ENCODE measurements at places on chromosomes 6 and 20.

GRCh38 chr20:45291526-45291925 is 15.1 kb upstream of the RBPJL start:
- no peak for DNase-seq

- DNase-seq = peak; percentile 9
These were observed 85.2 kb upstream of the PHACTR3 start for GRCh38 chr20:59518881-59519706.

DNA sequence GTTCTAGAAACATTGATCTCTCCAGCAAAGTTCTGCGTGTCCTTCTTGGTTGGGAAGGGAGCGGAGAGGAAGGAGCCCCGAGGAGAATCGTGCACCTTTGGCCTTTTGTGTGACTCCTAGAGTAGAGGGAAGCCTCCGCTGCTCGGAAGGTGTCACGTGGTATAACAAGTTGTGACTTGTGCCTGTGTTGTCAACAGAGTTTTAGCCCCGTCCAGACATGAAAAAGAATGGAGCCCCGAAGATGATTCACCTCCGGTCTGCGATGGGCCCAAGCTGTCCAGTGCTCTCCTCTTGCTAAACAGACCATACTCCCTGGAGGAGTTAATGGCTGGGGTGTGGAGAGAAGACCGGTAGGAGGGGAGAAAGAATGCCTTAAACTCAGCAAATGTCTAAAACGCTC is 7.0 kb downstream of the EYA2 start:
- DNase-seq = no peak

DNA sequence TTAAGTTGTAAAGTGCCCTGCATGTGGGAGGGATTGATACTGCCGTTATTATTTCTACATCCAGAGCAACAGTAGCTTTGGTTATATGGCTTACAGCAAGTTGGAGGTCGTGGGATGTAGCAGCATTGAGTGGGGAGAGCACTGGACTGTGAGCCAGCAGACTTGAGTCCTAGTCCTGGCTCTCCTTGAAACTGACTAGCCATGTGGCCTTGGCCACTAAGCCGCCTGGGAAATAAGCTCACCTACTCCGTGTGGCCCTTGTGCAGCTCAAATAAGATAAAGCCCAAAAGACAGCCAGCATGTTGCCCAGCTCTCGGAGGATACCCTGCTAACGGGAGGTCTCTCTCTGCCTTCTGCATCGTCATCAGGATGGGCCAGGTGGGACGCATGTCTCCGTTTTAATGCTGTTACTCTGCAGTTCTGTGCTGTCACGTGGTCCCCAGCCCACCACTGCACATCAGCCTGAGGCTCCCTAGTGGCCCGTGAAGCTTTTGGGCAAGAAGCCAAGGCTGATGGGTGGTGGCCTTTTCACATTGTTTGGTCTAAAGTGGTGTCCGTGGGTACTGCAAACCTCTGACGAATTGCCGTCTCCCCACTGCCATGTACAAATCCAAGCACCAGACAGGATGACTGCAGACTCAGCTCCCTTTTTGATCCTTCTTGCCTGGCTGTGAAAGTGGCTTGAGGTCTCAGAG is 7.9 kb downstream of the EPB41L1 start:
- DNase-seq = no peak

DNA sequence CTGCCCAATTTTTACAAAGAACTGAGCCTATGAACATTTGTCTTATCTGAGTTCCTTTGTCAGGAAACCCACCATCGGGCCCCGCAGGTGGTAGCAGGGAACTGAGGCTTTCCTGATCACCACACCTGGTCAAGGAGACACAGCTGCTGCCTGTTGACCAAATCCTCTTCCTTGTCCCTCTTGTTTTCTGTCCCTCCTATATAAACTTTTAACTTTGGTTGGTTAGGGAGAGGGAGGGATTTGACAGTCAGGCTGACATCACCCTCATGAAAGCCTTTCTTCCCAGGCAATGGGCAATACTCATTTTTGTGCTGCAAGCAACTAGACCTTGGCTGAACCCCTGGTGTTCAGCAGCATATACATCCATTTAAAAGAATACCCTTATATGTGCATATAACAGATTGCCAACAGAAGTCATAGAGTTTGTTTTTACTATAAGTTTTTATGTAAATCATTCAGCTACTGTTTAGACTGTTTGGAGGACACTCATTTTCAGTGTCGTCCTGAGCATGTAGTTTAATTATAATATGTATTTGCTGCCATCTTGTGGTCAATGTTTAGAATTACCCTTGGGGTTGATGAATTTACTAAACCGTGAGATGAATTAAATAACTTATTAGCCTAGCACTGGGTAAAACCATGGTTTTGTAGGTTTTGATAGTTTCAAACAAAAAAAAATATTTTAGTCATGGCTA is 17.0 kb downstream of the CRISP1 start:
- DNase-seq = no peak

DNA sequence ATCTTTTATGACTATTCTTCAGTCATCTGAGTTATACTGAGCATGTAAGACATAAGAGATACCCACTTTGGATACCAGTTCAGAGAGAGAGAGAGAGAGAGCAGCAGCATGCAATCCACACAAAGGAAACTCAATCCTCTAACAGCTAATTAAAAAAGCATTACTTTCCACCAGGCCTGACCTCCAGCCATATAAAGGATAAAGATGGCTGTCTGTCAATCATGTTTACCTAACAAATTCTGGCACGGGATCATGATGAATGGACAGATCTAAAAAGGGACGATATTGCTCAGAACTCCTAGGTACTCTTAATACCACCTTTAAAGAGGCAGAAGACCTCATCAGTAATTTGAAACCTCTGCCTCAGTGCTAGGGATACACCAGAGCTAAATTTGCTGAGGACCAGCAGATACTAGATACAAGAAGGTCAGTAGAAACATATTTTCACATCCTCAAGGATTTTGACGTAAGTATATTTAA is 159.2 kb downstream of the RPS12 start:
- no peak for DNase-seq

DNA sequence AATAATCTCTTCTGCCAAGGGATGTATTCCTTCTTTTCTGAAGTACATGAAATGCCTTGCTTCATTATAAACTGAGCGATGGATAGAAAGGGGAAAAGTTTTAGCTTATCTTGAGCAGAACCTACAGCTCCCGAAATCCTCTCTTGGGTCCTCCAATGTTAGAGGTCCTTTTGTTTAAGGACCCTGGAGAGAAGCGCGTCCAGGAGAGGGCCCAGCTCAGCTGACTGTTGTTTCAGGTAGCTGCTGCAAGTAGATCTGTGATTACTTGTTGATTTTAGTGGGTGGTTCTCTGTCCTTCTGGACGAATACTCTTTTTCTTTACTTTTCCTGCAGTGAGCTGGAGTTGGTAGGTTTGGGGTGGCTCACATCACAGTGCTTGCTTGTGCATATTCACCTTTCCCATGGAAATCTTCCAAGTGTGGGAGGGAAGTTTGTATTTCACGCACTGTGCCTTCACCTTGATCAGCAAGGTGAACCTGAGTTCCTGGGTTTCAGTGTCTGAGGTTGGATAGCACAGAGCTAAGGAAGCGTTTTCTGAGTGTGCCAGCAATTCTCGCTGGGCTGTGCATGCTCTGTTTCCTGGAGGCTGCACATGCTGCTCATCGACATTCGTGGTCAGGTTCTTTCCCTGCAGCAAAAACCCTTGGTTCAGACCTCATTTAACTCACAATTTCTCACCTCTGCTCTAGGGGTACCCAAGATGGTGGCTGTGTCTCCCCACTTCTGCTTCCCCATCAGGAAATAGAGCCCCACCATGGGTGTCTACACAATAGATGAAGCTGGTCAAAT is 176.3 kb downstream of the JARID2 start:
- DNase-seq = no peak

GRCh38 chr20:31988430-31989015 is 20.6 kb downstream of the XKR7 start:
- no peak for DNase-seq

DNA sequence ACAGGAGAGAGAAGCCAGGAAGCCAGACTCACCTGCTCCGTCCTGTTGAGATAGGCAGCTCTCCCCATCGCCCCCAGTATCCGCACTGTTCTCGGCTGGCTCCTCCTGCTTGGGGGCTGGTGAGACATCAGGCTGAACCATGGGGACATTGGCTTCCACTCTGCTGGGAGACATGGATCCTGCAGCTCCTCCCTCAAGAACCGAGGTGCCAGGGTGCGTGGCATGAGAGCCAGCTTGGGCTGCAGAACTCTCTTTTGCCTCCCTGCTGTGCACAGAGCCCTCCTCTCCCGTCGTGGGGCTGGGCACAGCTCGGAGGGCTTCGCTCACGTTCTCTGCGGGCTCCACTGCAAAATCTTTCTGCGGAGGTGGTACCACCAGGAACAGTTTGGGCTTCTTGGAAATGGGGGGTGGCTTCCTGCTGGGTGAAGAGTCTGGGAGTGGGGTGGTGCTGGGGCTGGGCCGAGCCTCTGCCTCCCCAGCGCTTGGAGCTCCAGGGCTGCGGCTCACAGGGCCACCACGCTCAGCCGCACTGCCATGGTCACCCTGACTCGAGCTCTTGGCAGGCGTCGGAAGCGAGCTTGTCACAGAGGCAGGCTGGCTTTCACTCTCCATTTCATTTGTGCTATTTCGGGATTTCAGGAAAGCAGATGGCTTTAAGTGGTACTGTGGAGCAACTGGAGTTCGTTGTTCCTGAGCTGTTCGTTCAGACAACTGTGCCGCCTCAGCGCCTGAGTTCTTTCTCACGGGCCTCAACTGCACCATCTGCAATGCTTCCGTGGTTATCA is 26.5 kb downstream of the HEBP2 start:
- no peak for DNase-seq

GRCh38 chr6:65798280-65799014 is 91.4 kb upstream of the EYS start:
- DNase-seq = no peak

- DNase-seq = no peak
These were observed 55.1 kb upstream of the IL20RA start for GRCh38 chr6:137099689-137100403.

DNA sequence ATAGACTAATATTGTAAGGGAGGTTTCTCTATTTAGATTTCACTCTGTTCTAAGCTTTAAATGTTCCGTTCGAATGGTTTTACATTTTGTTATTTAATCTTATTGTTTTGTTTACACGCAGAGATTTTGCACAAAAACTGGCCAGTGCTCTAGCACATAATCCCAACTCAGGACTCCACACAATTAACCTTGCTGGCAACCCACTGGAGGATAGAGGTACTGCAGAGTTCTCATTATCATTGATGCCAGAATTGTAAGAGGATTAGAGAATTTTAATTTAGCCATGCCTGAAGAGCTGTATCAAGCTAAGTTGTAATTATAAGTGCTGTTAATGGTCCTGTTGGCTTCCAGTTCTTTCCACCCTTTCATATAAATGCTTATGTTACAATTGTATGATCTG is 179.7 kb upstream of the SCGN start:
- no peak for DNase-seq

GRCh38 chr6:155955038-155955437 is 499.4 kb upstream of the NOX3 start:
- DNase-seq = no peak

- DNase-seq = no peak
These were observed 84.6 kb downstream of the TMEM170B start for GRCh38 chr6:11622156-11622555.

DNA sequence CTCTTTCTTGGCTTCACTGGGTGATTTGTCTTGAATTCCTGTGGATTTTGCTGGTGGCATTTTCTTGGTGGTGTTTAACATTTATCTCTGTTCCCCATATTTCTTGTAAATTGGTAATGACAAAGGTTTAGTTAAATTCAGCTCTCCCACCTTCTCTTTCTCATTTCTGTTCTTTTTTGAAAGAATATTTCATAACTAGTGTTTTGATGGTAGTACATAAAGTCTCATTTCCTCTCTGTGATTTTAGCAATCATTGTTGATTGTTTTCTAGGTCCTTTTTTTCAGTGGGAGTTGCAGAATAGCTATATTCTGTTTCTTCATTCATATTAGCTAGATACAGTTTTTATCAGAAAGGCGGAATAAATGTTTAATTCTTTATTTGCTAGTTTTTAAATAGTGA is 73.1 kb downstream of the QKI start:
- DNase-seq = no peak

DNA sequence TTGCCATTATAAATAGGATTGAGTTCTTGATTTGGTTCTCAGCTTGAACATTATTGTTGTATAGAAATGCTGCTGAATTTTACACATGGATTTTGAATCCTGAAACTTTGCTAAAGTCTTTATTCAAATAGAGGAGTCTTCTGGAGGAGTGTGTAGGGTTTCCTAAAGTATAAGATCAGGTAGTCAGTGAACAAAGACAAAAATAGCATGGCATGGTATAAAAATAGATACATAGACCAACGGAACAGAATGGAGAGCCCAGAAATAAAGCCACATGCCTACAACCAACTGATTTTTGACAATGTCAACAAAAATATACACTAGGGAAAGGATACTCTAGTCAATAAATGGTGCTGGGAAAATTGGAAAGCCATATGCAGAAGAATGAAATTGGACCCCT is 740.1 kb downstream of the QKI start:
- DNase-seq = no peak

DNA sequence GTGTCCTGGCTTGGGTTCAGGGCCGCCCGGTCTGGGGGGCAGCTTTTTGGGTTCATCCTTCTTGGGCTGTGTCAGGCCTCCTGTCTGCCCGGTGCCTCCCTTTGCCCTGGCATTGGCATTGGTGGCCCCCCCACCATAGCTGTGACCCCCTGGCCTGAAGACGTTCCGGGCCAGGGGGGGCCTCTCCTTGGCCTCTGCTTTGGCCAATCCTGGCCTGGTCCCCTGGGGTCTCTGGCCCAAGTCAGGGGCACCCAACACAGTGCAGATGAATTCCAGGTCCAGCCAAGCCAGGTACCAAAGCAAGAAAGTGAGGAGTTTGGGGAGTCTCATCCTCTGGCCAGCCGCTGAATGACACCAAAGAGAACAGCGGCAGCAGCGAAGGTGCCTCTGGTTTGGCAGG is 429 bp downstream of the GDF5 start:
- no peak for DNase-seq

DNA sequence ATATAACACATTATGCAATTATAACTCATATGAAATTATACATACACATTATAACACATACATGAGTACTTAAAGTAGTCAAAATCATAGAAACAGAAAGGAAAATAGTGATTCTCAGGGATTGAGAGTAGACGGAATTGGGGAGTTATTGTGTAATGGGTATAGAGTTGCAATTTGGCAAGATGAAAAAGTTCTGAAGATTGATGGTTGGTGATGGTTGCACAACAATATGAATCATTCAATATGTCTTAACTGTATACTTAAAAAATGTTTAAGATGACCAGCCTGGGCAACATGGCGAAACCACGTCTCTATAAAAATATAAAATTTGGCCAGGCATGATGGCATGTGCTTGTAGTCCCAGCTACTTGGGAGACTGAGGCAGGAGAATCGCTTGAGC is 372.7 kb downstream of the CDKAL1 start:
- DNase-seq = no peak

DNA sequence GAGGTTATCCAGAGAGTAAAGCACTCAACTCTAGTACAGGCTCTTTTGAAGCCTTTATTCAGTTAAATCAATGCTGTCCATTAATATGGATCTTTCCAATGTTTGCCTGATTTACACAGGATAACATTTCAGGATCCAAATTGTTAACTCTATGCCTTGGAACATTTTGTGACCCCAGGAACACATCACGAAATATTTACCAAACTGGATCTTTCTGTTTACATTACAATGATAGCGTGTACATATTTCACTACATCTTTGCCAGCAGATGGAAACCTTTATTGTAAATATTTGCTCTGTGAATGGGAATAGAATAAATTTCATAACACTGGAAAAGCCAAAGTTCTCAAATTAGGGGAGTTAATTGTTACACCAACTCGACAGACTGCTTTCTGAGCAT is 23.5 kb downstream of the BPIFA2 start:
- DNase-seq = no peak

GRCh38 chr6:118551063-118552053 is 3.3 kb downstream of the PLN start:
- DNase-seq = no peak

Measured in effector memory CD4-positive, alpha-beta T cell (primary cell).